ENCODE measurements at places on chromosomes 3 and 15.

DNA sequence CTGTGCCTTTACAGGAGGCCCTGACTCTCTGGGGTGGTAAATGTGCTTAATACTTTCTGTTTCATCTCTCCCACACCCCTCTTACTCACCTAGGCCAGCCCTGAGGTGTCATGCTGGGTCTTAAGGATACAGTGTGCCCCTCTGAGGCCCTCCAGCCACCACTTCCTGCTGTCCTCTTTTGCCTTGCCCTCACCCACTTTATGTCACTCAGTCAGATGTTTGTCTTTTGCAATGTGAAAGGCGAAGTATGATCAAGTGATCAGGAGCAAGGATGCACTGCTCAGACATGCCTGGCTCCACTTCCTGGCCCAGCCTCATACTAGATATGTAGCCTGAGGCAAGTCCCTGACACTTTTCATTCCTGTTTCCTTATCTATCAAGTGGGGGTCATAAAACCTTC, 339.0 kb upstream of the NR2E3 start:
- DNase-seq = no peak

- no peak for DNase-seq
These were observed 242.8 kb upstream of the TLE3 start for GRCh38 chr15:70340494-70340870.

GRCh38 chr3:70989174-70989573, 594.4 kb downstream of the FOXP1 start:
- no peak for DNase-seq

- DNase-seq = no peak
These were observed 34.4 kb downstream of the POC1A start for GRCh38 chr3:52119826-52120225.

DNA sequence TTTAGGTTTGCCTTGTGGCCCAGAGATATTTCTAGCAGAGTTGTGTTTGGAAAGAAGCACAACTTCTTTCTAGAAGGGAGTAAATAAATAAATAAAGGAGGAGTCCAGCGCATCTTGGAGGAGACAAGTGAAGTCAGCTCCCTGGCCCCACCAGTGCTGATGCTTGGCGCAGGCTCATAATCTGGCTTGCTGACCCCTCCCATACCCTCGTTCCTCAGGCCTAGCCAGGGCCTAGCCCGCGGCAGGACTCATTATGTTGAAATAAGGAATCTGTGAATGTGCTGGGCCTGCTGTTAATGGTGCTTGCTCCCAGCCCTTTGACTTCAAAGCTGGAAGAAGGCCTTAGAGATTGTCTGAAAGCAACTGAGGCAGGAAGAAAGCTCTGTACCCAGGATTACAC, 3.1 kb downstream of the ZNF710 start:
- DNase-seq = no peak

DNA sequence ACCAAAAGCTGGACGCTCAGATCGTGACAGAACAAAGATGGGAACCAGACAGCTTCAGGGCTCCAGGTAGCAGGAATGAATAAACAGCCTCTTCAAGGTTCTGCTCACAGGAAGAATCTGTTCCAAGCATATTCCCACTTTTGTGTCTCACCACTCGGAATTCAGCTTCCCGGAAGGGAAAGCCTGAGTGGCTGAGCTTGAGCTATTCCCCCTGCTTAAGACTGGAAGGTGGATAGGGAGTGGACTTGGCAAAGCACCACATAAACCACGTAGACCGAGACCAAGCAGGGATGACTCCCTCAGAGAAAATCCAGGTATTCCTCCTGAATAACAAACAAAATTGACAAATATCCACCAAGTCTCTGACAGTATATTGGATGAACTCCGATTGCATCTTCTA, 180.2 kb upstream of the NR2F2 start:
- DNase-seq = no peak

DNA sequence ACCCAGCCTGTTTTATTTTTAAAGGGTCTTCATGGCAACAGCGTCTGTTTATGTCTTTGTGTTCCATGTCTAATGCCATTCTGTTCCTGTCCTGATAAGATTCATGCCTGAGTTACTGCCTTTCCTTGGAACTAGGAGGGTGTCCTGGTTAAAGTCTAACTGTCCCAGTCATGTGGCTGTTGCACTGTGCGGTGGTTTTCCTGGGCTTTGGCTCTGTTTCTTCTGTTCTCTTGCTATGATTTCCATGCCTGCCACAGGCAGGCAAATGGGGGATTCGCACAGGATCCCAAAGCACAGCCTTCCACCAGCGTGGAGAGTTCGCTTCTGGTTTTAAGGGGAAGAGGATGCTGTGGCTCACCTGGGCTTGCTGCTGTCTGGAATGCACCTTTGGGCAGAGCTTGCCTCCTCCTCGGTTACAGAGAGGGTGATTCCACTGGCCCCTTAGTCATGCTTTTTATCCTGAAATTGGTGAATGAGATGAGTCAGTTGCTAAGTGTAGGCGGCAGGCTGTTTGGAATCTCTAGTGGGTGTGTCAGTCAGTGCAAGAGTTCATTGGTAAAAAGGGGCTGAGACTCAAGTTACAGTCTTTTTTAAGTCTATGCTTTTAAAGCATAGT, 86.8 kb downstream of the CCK start:
- no peak for DNase-seq

DNA sequence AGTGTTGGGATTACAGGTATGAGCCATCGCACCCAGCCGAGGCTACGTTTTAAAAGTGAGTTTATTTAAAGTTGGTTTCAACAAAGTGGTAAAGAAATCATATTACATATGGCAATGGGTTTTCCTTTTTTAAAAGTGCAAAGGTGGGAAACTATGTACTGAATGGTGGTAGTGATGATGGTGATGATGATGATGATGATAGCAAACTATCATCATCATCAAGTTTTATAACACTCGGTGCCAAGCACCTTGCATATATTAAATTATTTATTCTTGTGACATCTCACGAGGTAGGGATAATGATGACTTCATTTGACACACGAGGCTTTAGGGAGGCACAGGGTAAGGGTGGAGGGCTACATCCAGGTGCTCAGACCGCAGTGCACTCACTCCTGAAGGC, 64.3 kb downstream of the BDH1 start:
- DNase-seq = no peak

All from stimulated activated CD8-positive, alpha-beta memory T cell treated with anti-CD3 and anti-CD28 coated beads, Interleukin-7, amount 100 ng/mL, for 24 hours (primary cell).